Cortex of kidney (tissue), 1 donor: ENCODE measurements at places on chromosomes 5 and 9.

GRCh38 chr9:71364186-71364955 lies 242.9 kb upstream of the TRPM3 start:
- DNase-seq = no peak

DNA sequence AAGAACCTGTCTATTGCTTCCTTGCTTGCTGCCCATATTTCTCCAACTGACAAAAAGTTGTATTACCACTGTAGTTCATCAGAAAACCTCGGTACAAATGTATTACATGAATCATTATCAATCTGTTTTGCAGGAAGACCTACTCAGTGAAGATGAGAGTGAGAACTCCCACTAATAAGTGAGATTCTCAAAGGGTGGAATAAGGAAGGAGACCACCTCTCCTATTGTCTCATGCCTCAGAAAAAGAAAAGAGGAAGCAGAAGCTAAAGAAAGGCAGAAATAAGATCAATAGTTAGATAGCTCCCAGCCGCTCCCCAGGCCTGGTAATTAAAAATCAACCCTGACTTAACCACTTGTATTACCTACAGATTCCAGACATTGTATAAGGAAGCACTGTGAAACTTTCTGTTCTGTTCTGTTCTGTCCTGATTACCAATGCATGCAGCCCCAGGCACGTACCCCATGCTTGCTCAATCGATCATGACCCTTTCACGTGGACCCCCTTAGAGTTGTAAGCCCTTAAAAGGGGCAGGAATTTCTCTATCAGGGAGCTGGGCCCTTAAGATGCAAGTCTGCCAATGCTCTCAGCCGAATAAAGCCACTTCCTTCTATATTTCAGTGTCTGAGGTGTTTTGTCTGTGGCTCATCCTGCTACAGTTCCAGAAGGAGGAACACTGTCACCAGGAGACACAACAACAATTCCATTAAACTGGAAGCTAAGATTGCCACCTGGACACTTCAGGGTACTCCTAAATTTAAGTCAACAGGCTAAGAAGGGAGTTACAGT lies 152.5 kb upstream of the COX7C start:
- no peak for DNase-seq

DNA sequence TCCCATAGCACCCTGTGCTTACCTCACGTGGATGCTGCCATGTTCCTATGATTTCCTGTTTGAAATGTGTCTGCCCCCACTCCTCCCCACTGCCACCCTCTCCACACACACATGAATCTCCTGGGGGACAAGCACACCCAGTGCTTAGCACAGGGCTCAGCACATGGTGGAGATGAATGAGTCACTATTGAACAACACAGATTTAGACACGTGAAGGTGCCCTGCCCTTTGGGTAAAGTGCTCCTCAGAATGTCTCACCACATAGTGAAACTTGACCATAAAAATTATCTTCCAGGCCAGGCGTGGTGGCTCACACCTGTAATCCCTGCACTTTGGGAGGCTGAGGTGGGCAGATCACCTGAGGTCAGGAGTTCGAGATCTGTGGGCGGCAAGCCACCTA lies 98.8 kb upstream of the PCA3 start:
- DNase-seq = no peak

DNA sequence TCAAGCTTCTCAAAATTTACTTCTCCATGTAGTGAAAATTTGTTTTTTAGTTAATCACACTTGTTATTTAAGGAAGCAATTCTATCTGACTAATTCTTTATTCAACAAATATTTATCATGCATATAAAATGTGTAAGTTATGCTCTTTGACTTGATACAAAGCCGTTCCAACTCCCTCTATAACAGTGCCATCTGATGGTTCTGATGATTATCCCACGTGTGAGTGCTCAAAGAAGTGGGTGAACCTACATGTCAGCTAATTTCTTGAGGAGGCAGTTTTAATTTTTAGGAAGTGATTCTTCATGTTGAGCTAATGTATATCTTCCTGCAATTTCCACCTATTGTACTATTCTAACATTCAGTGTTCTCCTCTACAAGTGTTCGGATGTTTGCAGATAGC lies 88.8 kb upstream of the BRINP1 start:
- no peak for DNase-seq

- DNase-seq = no peak
Observed at GRCh38 chr5:179142434-179143198, 82.4 kb downstream of the ZNF354C start.

DNA sequence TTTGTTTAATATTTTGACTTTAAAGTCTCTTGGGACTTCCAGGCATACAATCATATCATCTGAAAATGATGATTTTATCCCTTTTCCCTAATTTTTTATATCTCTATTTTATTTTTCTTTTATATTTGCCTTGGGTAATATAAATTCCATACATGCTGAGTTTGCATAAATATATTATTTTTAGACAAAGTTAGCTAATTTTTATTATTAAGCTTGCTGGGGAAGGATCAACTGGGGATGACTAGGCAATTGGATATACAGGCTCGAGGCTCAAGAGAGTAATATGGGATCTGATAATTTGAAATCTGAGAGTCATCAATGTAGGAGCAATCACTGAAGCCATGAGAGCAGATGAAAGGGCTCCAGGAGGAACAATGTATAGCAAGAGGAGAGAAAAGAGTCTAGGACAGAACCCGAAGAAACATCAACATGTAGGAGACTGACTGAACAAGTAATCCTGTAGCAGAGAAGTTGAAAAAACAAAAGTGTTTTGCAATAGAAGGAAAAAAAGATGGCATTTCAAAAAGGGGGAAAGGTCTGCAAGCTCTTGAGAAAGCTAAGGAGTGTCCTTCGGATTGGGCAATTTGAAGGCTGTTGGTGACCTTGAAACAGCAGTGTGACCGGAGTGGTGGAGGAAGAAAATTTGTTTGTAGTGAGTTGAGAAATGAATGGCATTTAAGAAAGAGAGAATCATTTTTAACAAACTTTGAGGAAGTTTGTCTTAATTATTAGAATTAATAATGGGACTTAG lies 17.0 kb upstream of the RHOBTB3 start:
- no peak for DNase-seq

- DNase-seq = no peak
Observed at GRCh38 chr5:119476341-119476740, 24.0 kb downstream of the HSD17B4 start.

- no peak for DNase-seq
Observed at GRCh38 chr9:100066539-100066938, 32.3 kb downstream of the ERP44 start.

GRCh38 chr5:83426855-83427254 lies 44.7 kb upstream of the VCAN start:
- no peak for DNase-seq

GRCh38 chr9:14030375-14031059 lies 283.4 kb downstream of the NFIB start:
- DNase-seq = no peak

DNA sequence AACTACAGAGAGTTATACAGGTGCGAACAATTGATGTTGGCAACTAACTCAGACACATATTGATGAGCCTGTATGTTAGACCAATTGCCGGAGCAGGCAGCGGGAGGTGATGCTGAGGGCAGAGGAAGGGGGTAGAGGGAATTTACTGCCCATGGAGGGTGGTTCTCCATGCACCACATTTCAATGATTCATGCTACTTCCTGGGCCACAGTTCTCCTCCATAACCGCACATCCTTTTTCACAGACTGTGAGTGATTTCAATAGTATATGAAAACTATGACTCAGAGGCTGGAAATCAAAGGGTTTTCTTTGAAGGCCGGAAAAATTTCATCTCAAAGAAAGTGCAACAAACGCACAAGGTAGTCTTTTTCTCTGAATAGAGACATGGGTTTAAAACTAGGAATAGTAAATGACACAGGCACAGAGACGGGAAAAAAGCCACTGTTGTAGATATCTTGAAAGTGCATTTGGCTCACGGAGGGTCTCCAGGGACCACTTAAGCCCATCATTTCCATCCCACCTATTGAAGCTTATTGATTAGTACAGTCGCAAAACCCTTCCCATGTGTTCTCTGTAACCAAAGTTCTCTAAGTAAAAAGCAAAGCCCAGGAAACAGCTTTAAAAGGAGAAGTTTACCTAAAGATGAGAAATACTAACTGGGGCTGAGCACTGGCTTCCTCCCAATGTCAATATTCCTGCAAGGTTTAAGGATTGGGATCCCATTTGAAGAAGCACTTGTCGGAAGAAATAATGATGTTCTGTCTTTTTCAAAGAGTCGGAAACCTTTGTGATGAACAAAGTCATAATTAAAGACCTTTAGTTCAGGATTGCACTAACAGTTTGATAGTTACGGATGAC lies 28.0 kb upstream of the ADAM19 start:
- DNase-seq = no peak

DNA sequence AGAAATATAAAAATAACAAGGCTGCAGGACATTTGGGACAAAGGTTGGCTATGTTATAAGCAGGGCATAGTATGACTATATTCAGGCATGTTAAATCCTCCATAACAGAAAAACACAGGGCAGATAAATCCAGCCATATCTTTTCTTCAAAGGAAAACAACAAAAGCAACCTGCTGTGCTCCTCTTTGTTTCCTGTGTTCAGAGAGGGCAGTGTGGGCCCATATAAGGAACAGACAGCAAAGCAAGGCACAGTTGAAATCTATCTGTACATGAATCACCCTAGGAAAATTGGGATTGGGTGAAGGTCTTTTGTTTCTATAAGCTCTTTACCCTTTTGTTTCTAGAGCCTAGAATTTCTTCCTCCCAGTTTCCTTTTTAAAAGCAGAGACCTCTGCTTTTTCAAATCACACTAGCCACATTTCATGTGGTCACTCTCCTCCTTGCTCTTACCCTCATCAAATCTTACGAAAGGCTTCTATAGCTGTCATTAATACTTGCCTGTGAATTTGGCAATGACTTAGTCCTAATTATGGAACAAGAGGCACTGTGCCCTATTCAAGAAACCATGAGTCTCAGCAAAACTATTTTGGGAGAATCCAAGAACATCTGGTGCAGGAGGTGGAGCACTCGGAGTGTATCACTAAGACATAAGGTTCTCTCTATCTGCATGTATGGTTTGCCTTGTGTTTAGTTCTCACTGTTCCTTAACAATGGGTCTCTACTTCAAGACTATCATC lies 1.8 kb downstream of the GZMA start:
- no peak for DNase-seq

DNA sequence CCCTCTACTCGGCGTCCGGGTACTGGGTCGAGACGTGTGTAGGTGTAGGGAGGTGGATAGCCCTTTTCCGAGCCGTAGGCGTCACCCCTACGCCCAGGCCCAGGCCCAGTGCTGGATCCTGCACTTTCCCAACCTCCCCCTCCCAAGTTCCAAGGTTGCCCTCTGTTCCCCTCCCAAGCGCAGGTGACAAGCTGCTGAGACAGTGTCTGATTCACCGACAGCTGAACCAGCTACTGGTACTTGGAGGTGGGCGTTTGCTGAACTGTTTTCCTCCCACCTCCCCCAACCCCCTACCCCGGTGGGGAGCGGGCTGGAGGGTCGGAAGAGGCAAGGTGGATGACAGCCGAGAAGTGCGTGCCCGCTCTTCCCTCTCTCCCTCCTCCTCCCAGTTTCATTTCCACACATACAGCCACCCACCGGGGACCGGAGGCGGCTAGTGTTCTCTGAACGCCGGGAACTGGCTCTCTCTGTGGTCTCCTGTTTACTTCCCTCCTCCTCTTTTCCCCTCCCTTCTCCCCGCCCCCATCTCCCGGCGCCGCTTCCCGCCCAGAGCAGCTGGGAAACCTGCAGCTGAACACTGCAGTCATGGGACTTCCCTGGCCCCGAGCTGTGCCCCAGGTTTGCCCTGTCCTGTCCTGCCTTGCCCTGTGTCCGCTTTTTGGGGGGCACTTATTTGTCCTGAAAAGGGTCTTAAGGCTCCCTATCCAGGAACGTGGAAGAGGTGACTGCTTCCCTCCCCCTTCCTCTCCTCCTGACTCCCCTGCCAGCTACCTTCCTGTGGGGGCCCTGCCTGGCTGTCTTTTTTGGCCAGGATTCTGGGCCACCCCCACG lies 6.2 kb upstream of the KLF9 start:
- DNase-seq = no peak

GRCh38 chr9:119963798-119964372 lies 594.6 kb upstream of the BRINP1 start:
- no peak for DNase-seq

DNA sequence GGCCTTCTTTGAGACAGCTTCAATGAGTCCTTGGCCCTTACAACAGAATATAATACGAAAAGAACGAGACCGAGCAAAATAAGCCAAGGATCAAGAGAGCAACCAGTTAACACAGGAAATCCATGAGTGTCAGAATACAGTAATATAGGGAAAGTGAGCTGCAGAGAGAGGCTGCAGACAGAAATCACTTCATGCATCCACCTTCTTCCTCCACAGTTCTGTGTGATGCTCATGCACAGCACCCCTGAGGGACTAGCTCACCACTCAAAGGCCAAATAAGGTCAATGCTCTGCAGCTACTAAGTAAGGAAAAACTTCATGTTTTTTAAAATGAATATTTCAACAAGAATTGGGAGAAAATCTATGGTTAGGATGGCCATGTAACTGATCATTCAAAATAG lies 257.1 kb downstream of the MCTP1 start:
- no peak for DNase-seq

GRCh38 chr5:159620853-159621540 lies 290.7 kb upstream of the IL12B start:
- no peak for DNase-seq

DNA sequence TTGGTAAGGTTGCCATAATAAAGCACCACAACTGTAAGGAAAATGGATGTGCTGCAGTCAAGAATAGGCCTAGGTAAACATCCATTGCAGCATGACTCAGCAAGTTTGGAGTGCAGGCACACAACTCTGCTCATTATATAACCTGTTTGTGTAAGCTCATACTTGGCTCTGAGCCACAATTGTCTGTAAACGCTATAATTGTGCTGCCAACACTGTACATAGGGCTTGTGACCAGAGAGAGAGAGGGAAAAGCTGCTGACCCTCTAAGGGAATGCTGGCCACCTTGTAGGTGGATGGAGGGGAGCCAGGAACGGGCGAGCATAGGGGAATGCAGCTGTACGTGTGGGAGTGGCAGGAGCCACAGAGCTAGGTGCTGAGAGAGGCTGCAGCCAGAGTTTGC lies 2186.5 kb upstream of the ACO1 start:
- DNase-seq = no peak

GRCh38 chr9:81621118-81621517 lies 68.2 kb downstream of the TLE1 start:
- DNase-seq = no peak

DNA sequence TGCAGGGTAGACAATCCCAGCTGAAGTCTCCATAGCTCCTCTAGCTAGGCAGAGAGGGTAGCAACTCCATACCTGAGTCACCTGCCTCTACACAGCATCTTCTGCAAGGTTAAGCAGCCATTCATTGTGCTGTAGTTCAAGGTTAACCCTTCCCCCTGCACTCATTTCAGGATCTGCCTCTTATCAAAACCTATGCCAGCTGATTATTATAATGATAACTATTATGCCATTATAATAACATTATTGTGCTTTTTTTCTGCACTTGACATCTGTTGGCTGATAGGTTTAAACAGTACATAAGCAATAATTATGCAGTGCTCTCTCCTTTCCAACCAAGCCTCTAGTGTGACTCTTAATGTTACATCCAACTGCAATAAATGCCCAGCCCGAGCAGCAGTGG lies 17.3 kb downstream of the SIL1 start:
- no peak for DNase-seq

DNA sequence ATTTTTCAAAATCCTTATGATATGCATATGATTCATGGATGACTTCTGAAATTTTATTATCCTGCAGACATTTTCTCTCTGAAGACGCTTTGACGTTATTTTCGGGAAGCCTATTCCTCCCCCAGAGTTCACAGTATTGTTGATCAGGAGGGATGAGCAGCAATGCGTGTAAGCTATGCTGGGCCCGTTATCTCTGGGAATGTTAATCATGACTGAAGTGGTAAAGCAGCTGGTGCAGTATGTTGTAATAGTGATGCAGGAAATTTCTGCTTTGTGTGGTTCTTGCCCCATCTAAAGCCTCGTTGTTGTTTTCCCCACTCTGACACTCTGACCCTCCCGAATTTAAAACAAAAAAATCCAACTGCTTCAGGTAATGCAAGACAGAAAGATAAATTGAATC lies 1797.8 kb upstream of the WWC1 start:
- DNase-seq = no peak
